ENCODE measurements at places on chromosomes 7 and 10. TPM values are rescaled to one million over a fixed set of nuclear protein-coding genes. Genes with fewer than 3 reads are reported as not detected.

Gene AKR1C2
- total RNA-seq = 3.0 TPM

DNA sequence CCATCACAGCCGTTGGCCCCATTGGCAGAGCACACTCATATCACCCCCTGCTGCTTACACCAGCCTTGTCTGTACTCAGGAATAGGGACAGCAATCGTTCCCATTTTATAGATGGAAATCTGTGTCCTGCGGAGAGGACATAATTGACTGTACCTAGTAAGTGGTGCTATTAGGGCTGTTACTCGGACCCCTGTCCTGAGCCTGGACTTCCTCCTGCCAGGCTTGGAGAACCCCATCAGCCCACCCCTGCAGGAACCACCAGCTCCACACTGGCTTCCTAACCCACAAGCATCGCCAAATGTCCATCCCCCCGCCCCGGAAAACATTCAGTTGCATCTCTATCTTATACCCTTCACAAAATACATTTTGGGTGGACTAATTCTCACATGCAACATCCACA is 139.8 kb upstream of the RET start:
- no peak for DNase-seq

Gene CYP2E1
- total RNA-seq = 0.03 TPM

DNA sequence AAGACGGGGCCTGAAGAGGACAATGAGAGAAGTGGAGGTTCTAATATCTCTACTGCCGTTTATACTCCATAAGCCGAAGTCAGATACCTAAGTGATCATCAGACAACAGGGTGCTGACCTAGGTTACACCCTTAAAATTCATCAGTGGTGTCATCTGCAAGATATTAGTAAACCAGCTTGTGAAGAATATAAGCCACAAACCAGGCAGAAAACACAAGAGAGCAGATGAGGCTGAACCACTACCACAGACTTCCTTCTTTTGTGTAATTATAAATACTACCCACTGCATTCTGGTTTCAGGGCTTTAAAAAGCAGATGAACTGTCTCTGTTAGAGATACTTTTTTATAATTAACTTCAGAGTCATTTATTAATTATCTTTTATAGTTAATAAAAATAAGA is 69.0 kb upstream of the LRRC17 start:
- no peak for DNase-seq

GRCh38 chr7:99078416-99078815 is 65.5 kb downstream of the SMURF1 start:
- DNase-seq = no peak

DNA sequence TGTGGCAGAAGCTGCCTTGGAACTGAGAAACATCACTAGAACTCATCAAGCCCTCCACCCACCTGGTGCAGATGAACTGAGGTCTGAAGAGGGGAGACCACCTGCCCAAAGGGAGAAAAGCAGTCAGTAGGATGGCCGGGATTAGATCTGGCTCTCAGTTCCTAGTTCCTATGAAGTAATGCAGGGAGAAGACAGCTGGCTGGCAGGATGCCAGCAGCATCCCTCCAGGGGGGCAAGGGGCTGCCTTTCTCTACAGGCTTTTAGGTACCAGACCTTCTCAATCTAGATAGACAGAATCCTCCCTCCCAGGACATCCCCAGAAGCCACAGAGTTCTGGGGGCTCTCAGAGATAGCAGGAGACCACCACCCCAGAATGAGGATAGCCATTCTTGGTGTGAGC is 7.8 kb downstream of the CRHR2 start:
- DNase-seq = peak; percentile 53

DNA sequence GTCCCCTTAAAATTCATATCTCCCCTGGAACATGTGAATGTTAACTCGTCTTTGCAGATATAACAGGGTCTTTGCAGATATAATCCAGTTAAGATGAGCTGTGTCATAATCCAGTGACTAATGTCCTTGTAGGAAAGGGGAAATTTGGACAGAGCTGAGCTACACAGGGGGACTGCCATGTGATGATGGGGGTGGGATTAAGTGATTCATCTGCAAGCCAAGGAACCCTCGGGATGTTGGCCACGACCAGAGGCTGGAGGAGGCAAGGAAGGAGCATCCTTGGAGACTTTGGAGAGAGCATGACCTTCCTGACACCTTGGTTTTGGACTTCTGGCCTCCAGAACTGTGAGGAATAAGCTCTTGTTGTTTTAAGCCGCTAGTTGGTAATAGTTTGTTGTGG is 153.9 kb upstream of the PCBD1 start:
- no peak for DNase-seq

DNA sequence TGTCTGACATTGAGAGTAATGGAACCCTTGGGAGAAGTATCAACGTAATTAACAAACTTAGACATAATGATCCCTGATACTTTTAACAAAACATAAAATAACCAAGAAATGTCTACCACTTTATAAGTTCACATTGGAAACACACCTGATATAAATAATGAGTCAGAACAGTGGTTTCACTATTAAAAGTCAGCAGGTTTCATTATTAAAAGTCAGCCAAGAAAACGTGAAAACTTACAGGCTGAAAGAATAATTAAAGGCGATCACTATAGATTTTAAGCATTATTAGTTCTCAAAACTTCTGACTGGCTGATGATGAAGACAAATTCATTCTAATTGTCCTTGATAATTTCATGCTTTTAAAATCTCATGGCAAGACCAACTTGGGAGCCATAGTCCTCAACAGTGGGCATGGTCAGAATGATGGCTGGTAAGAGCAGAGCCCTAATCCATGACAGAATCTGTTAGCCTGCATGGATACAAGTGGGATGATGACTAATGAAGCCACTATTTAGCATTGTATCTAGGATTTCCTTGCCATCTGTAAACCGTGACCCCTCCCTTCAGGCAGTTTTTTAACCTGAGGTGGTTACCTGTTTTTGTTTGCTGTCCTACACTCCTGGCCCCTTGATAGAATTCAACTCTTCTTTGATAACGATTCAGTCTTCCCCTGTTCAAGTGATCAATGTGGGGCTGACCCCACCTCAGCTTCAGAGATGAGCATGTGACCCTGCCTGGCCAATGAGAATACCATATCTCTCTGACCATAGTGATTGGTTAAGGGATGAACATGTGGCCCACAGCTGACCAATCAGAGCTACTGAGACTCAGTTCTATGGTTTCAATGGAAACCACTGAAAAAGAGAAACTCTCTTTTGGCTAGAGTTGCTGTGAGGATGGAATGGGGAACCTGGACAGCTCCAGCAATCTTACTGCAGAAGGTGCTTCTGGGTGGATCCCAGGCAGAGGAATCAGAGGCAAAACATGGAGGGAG is 151.0 kb downstream of the PLPP4 start:
- no peak for DNase-seq

DNA sequence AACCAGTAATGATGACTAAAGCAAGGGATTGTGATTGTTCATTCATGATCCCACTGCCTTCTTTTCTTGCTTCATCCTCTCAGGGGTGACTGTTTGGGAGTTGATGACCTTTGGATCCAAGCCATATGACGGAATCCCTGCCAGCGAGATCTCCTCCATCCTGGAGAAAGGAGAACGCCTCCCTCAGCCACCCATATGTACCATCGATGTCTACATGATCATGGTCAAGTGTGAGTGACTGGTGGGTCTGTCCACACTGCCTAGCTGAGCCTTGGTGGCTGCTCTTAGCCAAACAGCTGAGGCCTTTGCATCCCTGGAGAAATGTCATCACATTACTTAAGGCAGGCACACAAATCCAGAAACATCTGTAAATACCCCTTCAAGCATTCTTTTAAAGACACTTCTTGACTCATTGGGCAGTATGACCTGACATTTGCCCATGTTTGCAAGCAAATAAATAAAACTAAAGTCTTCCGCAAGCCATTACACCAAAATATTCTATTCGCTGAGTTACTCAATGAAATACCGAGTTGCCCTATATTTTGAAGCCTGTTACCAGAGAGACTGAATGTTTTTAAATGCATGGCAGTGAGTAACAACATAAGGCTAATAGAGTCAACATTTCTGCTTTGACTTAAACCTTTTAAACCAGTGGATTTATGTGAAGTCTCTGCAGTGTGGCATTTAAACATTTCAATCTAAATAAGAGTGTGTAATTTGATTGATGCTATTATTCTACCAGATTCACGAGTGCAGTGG is 166.3 kb upstream of the LANCL2 start:
- DNase-seq = no peak

GRCh38 chr7:27164045-27164366 is 1.3 kb downstream of the HOXA9 start:
- no peak for DNase-seq

Gene EBLN1
- not detected for total RNA-seq

All from SJCRH30 (cell line).